ENCODE measurements at places on chromosomes 2 and 18.

GRCh38 chr18:8623549-8624106 lies 14.4 kb downstream of the RAB12 start:
- no peak for DNase-seq

DNA sequence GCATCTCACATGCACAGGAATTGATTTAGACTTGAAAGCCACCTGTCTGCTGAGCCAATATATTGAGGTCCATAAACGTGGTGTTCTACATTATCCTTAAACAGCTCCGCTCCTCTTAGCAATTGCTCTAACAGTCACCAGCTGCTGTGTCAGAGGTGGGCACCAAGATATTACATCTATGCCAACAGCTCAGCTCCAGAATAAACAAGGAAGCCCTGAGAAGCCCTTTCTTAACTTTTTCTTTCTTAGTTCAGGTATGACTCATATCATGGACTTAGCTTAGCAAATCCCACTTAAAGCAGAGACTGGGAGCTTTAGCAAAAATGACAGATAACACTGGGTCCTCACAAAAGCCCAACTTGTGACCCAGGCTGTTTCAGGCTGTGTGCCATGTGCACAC lies 436.6 kb downstream of the IRS1 start:
- DNase-seq = peak; percentile 8

GRCh38 chr18:12254136-12254819 lies at the start of gene CIDEA:
TSS of gene CIDEA (plus strand) at chr18:12254361. CDS start at chr18:12254384, 23 bp downstream.
- DNase-seq = peak; percentile 61

GRCh38 chr2:61193670-61194561 lies 31.9 kb downstream of the C2orf74 start:
- DNase-seq = no peak

DNA sequence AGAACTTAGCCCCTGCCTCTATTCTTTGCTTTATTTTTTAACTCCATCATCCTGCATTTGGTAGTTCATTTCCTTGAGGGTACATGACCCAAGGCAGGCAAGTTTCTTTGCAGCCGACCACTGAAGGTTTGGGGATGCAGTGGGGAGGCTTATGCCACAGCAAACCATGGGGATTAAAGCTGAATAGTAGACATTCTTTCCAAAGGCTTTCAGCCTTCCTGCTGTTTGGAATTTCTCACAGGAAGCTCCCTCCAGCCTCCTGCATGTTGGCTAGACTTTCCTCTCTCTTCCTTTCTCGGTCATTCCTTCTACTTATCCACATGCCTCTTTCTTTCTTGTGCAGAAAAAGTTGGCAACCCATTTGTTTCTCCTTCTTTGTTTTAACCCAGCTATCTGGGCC lies 77.3 kb downstream of the SOCS6 start:
- DNase-seq = no peak

DNA sequence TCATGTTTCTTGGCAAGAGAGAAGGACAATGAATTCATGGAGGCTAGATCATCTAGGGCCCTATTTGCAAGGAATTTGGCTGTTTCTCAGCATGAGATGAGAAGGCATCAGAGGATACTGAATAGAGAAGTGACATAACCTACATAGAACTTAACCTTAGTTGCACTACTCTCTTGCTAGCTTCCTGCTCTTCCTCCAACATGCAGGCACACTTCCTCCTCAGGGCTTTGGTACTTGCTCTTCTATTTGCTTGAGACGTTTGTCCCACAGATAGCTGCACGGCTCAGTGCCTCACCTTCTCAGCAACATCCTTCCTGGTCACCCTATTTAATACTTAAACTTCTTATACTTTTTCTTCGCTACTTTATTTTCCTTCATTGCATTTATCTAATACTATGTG lies 20.0 kb upstream of the LANCL1 start:
- DNase-seq = no peak

DNA sequence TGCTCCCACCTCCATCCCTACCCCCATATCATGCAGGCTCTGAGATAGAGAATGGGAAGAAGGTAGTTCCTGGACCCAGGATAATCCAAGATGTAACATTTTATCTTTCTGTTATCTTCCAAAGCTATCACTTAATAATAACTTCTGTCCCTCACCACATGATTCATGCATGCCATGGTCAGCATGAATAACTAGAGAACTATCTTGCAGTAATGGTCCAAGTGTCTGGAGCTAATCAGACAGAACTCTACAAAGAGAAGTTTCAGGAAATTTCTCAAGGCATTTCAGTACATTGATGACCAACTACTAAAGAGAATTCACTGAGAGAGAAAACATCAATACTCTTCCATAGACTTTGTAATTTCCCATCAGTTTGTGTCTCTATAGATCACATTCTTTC lies 1469.7 kb upstream of the PIK3C3 start:
- no peak for DNase-seq

DNA sequence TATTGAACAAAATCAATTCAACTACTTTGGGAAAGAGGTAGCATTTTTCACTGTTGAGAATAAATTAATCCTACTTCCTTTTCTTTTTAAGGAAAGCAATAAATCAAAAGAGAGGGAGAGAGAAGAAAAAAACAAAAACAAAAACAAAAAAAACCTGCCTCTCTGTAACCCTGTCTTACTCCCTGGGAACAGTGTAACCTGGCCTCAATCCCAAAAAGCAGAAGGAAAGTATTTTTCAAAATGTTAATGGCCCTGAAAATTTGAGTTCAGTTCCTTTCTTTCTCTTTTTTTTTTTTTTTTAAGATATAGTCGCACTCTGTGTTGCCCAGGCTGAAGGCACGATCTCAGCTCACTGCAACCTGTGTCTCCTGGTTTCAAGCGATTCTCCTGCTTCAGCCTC lies 35.9 kb downstream of the RHOB start:
- no peak for DNase-seq

GRCh38 chr2:102027036-102027980 lies 35.5 kb downstream of the IL1R2 start:
- DNase-seq = peak; percentile 70

DNA sequence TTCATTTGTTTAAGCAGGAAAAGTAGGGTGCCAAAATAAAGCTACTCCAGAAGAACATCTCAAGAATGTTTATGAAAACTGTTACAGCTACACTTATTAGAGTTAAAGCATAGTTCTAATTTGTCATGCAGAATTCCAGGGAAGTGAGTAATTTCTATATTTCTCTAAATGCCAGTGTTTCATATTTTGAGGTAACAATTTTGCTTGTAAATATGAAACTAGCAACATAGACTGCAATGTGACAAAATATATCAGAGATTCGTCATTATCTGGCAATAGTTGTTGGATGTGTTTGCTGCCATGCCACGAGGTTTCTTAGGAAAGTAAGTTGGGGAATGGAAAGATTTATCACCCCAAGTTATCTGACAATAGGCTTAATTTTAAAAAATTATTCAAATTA lies 424.1 kb upstream of the ZEB2 start:
- DNase-seq = peak; percentile 49

GRCh38 chr2:220946552-220946951 lies 625.6 kb downstream of the EPHA4 start:
- no peak for DNase-seq

All from AG20443 (cell line).